ENCODE measurements at places on chromosomes 16 and 17.

DNA sequence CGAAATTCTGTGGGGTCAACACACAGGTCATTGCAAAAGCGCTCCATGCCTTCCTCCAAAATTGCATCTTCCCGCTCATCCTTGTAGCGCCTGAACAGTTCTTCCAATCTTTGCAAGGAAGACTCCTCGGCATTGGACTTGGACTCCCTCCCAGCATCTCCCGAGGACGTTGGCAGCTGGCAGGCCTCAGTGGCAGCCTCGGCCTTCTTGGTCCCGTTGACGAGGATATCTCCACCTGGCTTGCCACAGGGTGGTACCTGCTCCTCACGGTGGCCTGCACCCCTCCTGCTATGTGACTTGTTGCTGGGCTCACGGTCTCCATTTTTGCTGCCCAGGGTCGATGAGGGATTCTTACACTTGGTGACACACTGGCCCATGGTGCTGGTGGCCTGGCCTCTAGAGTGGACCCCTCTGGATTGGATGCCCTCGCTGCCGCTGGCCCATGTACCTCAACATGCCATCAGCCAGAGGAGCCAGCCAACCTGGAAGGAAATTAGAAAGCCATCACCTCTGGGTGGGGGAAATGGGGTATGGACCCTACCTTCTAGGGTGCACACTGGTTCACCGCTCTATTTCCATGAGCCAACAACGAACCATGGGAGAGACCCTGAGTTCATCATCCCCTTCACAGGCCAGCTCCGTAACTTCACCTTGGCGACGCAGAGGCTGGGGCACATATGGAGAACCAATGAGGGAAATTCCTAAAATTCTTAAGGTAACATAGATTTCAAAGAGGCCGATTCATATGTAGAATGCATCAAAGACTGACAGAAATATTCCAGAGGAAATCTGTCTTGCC, 37.8 kb downstream of the DCUN1D3 start:
- no peak for DNase-seq

DNA sequence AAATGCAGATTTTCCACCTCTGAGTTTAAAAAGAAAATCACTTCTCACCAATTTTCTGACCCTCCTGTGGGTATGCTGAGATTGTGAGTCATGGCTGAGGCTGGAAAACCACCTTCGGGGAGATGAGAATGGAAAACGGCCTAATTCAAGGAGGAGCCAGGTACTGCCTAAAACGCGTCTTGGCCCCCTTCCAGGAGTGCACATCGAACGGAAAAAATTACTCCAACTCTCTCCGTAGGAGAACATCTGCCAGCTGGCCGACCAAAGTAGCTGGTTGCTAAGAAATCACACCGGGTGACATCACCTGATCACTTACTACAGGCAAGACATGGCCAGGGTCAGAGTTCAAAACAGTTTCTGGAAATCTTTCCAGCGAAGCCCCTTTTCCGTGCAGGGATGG, 107.6 kb downstream of the ZNF423 start:
- no peak for DNase-seq

- DNase-seq: no peak
Observed at GRCh38 chr16:1613211-1613622, 1.1 kb downstream of the CRAMP1 start.

DNA sequence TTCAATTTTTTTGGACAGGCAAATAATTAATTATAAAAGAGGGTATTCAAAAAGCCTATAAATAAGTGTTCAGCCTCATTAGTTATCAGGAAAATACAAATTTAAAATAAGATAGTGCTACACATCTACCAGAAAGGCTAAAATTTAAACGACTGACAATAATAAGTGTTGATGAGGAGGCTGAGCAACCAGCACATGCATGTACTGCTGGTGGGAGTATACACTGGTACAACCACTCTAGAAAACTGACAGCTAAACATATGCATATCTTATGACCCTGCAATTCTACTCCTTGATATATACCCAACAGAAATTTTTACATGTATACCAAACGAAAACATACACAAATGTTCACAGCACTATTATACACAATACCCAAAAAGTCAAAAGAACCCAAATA, 27.1 kb downstream of the XPO6 start:
- DNase-seq: no peak

DNA sequence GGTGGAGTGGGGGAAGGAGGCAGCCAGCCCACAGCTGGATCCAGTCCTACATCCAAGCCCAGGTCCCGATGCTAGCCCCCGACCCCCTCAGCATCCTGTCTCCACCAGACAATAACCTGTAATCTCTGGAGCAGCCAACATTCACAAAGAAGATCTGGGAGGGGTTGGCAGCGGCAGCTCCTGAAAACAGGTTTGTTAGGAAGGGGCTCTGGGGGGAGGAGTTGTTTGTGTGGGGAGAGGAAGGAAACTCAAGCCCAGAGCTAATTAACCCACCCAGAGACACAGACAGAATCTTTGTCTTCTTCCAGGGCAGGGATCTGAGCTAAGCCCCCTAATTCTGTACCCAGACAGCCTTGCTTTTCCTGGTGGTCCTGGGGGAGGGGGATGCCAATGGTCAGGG, 4.6 kb upstream of the C17orf113 start:
- no peak for DNase-seq

- no peak for DNase-seq
Observed at GRCh38 chr17:31095236-31096105, 694 bp downstream of the NF1 start.

Measured in stimulated activated CD8-positive, alpha-beta memory T cell treated with anti-CD3 and anti-CD28 coated beads, Interleukin-2, amount 100 ng/mL, for 1 hour (primary cell).